Ovary (tissue), 10 donors: ENCODE measurements at places on chromosomes 4 and X.

DNA sequence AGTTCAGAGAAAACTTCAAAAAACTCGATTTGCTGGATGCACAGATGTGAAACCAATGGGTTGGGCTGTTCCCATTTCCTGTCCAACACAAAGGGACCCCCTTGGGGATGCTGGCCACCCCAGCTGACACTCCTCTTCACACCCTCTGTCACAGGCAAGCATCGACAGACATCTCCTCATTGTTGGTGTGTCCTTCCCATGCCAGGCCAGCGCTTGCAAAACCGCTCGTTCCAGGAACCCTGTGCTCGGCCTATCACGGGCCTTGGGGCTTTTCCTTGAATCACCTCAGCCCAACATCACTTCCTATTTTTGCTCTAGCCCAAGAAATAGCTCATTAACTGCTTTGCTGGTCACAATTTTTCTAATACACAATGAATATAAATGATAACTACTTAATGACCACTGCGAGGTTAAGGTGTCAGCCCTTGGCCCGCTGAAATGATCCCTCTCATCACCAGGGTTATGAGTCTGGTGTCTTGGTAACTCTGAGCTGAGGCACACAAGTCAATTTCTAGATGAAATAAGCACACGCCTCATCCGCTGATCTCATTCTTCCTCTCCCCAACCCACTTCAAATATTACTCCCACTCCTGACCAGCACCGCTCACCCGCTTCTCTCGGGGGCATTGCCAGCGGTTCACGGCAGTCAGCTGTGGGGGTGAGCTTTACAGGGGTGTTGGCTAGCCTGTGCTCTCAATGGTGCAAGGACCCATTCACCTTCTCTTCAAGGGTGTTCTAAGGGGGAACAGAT is 32.3 kb downstream of the BCOR start:
- DNase-seq, result no peak

DNA sequence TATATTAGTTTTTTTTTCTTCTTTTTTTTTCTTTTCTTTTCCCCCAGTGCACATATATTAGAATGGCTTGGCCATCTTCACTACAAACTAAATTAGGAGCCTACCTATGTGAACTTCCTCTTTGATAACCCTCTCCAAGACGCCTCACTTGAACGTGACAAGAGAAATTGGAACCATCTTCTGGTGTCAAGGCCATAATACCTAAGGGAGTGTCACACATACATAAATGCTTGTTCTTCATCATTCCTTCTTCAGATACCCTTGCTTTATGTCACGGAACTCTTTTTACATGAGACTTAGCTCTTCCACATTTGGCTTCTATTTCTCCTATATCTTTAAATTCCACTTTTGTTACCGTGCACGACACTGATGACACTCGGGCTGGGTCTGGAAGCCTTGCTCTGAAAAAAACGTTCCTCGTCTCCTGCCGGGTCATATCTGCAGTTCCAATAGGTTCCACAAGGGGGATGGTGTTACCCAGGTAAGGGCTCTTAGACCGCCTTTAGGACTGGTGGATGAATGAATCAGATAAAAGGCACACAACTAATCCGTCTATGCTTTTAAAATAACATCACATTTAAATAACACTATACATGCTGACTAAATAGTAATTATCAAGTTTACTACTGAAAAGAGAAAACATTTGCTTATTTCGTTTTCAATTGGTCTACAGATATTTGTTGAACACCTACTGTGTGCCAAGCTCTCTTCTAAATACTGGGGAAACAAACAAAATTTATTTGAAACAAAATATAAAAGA is 19.9 kb downstream of the DGAT2L6 start:
- DNase-seq, result no peak

GRCh38 chrX:136754651-136755050 is 26.1 kb downstream of the ARHGEF6 start:
- no peak for DNase-seq

DNA sequence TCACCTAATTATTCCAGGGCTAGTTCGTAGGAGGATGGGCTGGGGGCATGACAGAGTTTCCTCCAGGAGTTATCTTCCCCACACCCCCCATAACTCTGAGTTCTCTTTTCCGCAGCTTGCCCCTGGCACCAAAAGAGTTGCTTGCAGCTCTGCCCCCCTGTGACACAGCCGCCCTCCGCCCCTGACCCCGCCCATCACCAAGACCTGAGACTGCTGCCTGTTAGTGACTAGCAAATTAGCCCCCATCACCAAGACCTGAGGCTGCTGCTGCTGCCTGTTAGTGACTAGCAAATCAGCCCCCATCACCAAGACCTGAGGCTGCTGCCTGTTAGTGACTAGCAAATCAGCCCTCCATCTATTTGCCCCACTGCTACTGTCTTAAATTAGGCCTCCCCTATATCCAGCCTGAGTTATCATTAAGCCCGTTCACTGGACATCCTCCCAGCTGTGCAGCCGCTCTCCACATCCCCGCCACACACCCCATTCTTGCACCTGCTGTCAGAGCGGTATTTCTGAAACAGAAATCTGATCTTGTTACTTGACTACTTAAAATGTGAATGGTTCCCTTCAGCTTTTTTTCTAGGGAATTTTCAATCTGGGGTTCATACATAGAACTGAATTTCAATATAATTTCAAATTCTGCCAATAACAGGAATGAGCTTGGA is 1.5 kb upstream of the PAPSS1 start:
- peak; percentile 40 for DNase-seq

GRCh38 chr4:40038977-40039376 is 17.7 kb upstream of the N4BP2 start:
- no peak for DNase-seq

- DNase-seq, result peak; percentile 50
These were observed 589 bp upstream of the KIT start for GRCh38 chr4:54657185-54657550.

- no peak for DNase-seq
These were observed 8.7 kb downstream of the ANXA10 start for GRCh38 chr4:168101026-168101425.

DNA sequence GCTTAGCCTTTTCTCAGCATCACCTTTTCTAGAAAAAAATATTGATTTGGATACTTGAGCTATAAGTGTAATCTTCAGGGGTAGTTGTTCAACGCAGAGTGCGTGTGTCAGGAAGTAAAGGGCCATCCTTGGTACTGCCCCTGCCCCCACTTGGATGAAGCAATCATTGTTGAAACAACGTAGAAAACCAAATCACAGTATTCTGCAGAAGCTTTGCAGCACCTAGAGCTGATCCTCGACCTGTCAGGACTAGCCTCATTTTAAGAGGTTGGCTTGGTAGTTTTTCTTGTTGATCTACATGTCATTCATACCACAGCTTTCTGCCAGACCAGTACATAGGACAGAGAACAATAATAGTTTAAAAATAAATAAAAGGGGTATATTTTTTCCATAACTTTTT is 65.3 kb upstream of the MYOZ2 start:
- DNase-seq, result no peak

DNA sequence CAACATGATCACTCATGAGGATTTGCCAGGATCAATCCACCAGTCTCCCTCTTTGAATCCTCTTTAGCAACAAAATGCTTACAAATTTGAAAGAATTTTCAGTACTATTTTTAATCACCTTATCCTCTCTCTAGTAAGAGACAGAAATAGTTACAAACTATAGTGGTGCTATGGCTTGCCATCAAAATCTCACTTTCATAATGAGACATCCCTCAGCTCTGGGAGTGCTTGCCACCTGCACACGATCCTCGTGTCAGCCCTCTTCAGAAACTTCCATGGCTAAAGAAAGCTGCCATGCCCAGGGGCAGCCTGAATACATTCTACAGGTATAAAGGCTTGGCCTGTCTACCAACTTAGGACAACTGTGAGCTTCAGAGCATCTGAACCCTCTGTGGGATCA is 5.1 kb upstream of the DHX15 start:
- DNase-seq, result no peak

DNA sequence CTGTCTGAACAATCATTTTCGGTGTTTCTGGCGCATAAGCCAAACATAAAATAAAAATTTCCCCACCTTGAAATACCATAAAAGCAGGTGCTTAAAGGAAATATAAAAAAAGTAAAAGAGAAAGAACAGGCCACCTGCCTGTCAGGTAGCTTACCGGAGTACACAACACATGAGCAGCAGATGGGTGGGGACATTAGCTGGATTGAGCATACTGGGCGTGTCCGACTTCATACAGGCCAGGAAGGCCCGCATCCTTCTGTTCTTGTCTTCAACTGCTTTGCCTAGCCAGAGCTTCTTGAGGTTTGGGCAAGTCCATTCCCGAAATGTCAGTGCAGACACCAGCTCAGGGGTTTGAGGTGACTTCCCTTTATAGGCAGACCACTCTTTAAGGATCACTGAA is 66.7 kb downstream of the FAM120C start:
- DNase-seq, result no peak

- no peak for DNase-seq
These were observed 70.3 kb downstream of the SHOX start for GRCh38 chrX:700936-701335.

- no peak for DNase-seq
These were observed 1.2 kb upstream of the SLC2A9 start for GRCh38 chr4:10022346-10023049.

GRCh38 chrX:12496343-12496742 is 294.9 kb upstream of the PRPS2 start:
- no peak for DNase-seq

GRCh38 chr4:60296386-60296785 is 903.7 kb upstream of the ADGRL3 start:
- DNase-seq, result no peak

- no peak for DNase-seq
These were observed 6.0 kb downstream of the PLXNB3 start for GRCh38 chrX:153769865-153770600.

GRCh38 chrX:50747471-50747900 is 66.5 kb downstream of the SHROOM4 start:
- no peak for DNase-seq

DNA sequence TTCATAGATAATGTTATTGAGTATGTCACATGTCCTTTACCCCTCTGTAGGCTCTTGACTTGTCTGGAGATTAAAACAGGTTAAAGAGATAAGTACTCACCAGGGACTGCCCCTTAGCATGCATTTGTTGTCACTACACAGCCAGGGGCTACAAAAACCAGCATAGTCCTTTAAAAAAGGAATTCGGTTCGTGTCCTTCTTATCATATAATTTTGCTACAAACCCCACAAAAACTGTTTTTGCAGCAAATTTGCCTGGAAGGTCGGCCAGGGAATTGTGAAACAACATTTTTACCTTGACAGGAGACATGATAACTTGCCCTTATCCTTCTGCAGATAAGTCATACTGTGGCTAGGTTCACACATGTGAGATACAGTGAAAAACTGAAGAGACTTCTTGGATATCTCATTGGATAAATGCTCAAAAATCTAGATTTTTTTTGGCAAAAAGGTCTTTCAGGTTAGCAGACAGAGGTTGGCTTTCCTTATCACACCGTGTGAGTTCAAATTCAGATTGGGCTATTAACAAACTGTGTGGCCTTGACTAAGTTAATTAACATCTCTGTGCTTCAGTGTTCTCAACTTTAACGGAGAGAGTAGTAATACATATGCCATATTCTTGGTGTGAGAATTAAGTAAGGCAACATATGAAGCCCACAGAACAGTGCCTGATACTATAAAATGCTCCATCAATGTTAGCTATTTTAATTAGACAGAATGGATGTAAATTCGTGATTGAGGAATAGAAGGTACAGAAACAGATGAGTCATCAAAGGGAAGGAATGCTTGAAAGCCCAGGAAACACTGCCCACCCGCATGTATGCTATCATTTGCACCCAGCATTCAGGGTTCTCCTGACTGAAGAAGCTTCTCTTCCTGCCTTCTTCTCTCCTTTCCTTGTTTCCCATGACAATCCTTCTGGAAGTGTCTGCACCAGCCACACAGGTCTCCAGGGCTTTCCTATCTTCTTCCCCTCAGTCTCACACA is 30.0 kb downstream of the FAM9C start:
- DNase-seq, result no peak

DNA sequence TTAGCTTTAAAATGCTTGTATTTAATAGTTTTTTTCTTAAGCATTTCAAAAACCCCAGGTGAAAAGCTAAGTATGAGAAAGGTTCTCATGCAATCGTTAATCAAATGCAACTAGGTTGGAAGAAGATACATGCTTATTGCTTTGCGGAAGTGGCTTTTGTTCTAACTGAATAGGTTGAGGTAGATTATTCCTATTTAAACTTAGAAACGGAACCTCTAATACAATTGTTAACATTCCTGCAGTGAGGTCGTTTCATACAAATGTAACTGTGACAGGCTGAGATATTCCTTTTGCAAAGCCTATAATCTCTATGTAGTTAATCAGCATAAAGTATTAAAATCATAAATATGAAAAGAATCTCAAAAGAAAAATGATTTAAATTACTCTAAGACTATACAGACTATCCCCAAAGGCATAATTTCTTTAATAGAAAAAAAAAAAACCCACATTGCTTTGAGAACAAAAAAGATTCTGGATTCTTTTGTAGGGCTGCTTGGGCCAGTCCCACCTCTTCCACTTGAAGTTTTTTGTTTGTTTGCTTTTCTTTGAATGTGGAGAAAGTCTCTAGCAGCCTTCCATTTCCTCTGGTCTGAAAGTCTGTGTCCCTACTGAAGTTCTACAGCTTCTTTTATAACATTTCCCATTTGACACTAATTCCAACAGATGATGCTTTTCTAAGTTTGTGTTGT is 25.6 kb upstream of the SORBS2 start:
- DNase-seq, result no peak

DNA sequence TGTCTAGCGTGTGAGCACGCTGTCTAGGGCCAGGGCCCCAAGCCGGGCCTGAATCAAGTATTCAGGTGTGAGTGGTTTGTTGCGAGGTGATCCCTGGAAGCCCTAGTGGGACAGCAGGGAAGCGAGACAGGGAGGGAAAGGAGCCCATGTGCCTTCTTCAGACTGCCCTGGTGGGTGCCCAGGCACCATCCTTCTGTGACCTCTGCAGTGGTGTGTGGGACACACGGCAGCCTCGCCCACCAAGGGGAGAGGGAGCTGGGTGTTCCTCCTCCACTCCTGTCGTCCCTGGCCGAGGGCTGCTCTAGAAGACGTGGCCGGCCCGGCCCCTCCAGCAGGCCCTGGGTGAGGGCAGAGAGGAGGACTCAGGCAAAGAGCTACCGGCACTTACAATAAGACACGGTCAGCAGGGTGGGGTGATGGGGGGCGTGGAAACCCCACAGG is 47.4 kb downstream of the HTRA3 start:
- peak; percentile 10 for DNase-seq

DNA sequence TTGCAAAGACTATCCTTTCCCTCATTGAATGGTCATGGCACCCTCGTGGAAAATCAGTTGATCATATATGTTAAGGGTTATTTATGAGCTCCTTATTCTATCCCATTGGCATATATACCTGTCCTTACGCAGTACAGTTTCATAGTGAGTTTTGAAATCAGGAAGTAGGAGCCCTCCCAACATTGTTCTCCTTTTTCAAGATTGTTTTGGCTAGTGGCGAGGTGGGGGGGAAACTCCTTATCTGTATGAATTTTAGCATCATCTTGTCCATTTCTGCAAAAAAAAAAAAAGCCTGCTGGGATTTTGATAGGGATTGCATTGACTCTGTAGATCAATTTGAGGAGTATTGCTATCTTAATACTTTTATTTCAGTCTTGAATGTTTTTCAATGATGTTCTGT is 2.5 kb upstream of the USP9X start:
- no peak for DNase-seq

GRCh38 chr4:153039542-153040185 is 103.5 kb downstream of the FHDC1 start:
- DNase-seq, result no peak
